ENCODE measurements at places on chromosomes 1 and 21.

GRCh38 chr1:115338457-115338820 is 390 bp upstream of the NGF start:
- no peak for DNase-seq

GRCh38 chr1:233513431-233513830 is 100.5 kb upstream of the KCNK1 start:
- no peak for DNase-seq

DNA sequence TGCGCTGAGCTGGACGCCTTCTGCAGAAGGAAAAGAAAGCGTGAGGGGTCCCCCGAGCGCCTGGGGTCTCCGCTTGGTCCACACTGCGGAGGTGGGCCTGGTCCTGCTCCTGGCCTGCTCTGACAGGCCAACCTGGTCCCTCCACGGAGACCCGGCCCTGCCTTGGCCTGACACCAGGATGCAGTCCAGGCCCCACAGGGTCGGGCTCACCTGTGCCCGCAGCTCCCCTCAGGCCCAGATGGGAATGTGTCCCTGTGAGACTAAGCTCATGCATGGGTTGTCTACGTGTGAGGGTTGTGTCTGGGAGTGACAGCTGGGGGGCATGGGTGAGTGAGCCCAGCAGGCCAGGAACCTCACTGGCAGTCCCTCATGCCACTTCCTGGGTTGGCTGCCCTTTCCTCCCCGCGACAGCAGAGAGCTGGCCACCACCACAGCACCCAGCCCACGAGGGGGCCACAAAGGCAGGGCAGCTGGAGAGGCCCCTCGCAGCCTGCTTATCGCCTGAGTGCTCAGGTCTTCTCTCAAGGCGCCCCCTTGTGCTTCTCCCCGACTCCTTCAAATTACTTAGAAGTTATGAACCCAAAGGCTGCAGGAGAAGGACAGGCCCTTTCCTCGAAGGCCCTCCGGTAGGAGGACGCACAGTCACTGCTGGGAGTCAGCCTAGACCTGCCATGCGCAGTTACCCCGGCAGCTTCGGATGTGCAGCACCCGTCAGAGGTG is 41.1 kb downstream of the SLC45A1 start:
- no peak for DNase-seq

- DNase-seq = no peak
These were observed 30.3 kb upstream of the DNAJC11 start for GRCh38 chr1:6731905-6732304.

DNA sequence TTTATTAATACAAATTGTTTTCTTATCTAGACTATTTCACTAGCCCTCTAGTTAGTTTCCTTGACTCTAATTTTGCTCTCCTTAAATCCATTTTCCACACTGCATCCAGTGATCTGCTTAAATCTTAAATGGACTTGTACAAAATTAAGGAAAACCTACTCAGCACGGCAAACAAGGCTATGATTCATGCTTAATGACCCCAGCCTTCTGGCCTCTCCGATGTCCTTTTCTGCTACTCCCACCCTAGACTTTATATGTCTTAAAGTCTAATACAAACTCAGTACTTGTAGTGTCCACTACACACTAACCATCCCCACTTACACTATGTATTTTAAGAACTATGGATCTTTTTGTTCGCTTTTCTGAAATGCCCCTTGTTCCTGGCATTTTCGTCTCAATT is 2.2 kb downstream of the TMED5 start:
- no peak for DNase-seq

- no peak for DNase-seq
These were observed 9.8 kb downstream of the SAMD11 start for GRCh38 chr1:933603-933940.

DNA sequence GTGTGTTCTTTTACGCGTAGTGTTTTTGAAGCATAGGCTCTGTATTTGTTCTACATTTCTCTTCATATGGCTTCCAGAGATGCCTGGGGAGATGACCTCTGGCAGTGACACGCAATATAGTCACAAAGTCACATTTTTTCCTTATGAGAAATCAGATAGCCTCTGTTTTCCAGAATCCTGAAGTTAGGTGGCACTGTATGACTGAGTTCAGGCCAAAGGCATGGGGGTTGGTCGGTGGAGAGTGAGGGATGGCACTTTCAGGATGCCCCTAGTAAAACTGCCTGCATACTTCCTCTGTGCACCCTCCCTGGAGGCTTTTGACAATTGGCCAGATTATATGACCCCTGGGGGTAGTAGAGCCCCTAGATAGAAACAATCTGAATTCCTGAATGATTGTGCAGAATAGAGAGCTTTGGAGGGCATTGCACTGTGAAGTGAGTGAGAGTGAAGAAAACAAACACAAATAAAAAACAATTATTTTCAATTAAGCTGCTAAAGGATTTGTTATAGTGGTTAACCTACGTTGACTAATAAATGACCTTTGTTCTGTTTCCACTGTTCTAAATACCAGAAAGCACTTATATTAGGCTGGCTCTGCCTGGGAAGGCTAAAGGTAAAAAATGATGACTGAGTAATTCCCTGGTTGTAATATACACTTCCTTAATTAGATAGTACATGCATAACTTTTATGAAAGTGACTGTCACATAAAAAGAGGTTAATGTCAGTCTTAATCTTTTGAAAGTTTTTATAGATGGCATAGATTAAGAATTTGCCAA is 1660.8 kb downstream of the PLA2G4A start:
- DNase-seq = no peak

DNA sequence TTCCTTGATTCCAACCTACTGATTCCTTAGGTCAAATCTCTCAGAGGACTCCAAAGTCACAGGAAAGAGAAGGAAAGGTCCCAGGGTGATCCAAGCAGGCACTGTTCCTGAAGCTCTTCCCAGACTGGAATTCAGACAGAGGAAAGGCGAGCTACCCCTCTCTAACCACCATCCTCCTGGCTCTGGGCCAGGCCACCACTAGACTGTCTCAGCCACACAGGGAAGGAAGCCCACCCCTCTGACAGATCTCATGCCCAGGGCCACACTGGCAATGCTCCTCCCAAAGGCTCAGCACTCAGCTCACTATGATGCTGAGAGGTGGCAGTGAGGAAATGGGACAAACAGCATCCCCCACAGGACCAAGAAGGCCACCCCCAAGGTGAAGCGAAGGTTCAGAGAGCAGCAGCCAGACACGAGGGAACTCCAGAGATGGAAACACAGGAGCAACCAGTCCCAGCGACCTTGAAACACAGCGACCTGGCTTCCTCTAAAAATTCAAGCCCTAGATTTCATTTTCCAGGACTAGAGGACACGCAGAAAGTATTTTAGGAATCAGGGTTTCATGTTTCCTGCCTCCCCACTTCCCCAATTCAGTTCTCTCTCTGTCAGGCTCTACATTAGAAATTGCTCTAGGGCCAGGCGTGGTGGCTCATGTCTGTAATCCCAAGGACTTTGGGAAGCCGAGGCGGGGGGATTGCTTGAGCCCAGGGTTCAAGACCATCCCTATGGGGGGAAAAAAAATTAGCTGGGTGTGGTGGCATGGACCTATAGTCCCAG is 18.8 kb downstream of the PIK3C2B start:
- DNase-seq = no peak

GRCh38 chr1:61724506-61724812 is 482 bp downstream of the TM2D1 start:
- DNase-seq = peak; percentile 28

All from muscle of arm (tissue), 14 donors.